Activated T-helper 9 cell treated with anti-CD3 and anti-CD28 coated beads, Interleukin-2, amount 50 U/mL, for 16 hours (primary cell): ENCODE measurements at places on chromosomes 11 and 22.

DNA sequence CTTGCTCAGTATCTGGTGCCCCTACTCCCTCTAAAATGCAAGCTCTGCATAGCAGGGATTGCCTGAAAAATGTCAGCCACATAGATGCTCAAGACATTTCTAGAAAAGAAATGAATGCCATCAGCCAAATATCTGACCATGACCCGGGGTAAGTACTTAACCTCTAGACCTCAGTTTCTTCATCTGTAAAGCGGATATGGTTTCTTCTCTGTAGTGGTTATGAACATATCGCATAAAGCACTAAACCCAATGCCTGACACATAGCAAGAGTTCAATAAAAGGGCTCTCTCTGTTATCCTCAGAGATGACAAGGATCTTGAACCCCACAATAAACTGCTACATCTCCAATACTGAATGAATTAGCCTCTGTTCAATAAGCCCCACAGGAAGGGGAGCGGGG, 122.6 kb downstream of the ABTB2 start:
- DNase-seq: no peak

GRCh38 chr11:86490582-86490981, 115.9 kb downstream of the CCDC81 start:
- no peak for DNase-seq

DNA sequence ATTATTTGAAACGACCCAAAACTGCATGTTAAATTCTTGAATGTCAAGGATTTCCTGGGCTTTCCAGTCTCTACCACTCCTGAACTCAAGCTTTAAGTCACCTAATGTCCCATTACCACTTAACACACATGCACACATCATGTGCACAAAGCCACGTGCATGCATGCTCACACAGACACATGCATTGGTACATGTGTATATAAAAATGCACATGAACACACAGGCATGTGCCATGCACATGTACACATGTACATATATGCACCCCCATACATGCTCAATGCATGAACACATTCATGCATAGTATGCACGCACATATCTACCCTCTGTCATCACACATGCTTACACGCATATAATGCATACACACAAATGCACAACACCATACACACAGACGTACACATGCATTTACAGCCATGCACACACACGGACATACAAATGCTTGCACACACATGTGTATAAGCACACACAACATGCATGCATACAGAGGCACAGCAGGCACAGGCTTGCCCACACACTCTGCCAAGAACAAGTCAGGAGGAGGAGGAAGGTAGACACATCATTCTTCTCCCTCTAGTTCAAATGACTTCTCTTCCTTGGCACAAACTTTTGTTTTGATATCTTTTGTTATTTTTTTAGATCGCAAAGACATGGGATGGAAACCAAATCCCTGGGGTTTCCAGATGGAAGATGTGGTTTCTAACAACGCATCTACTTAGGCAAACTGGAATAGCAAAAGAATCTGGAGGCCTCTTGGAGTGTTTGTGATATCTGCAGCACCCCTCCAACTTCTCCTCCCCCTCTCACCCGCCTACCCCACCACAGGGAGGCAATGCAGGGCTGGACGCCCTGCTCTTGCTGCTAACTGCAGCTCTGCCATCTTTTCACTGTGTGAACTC, 24.6 kb downstream of the RASD2 start:
- DNase-seq: no peak

DNA sequence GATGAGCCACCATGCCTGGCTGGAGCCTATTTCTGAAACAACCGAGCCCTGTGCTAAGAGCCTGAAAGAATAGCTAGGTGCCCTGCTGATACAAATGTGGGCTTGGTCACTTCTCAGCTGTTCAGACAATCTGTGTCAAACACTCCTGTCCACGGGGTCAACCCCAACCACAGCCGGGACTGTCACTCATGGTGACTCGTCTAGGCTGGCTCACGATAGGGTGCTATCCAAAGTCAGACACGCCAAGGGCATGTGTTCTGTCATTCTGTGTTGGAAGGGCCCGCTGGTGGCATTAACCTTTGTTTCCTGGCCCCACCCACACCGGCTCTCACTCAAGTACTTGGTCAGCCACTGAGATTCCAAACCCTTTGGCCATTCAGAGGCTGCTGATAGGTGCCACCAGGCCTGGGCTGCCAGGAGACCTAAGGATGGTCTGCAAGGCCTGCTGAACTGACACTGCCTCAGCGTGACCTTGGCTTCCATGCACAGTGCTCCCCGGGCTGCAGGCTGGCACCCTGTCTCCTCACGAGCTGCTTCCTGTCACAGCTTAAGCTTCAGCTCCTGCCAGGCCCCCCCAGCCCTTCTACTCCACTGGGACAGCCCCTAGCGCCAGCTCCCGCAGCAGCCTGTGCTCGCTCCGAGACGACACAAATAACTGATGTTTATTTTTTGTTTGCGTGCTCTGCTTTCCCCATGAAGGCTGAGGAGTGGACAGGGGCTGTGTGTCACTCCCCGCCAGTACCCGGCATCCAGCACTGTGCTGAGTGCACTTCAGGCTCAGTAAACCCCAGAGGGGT, 14.2 kb upstream of the CDC42BPG start:
- no peak for DNase-seq

- peak; percentile 10 for DNase-seq
Measured at GRCh38 chr11:3165152-3165705, at the start of gene OSBPL5. OSBPL5 (minus strand) TSS chr11:3165310; CDS start chr11:3129148, 36,162 bp downstream.

- DNase-seq: no peak
Measured at GRCh38 chr11:103499710-103500340, 390.6 kb downstream of the DYNC2H1 start.

DNA sequence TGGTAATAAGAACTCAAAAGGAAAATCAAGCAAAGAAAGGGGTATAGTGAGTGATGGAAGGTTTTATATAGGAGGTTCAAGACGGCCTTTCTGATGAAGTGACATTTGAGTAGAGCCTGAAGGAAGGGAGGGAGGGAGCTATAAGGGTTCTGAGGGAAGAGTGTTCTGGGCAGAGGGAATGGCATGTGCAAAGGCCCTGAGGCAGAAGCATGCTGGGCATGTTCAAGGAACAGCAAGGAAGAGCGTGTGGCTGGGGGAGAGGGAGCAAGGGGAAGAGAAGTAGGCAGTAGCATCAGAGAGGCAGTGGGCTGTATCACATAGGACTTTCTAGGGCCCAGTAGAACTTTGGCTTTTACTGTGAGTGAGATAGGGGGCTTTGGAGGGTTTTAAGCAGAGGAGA, 108.9 kb upstream of the NAV2 start:
- no peak for DNase-seq

- no peak for DNase-seq
Measured at GRCh38 chr11:103484545-103484944, 375.3 kb downstream of the DYNC2H1 start.

- DNase-seq: no peak
Measured at GRCh38 chr22:17919276-17920144, 104.9 kb downstream of the MICAL3 start.

DNA sequence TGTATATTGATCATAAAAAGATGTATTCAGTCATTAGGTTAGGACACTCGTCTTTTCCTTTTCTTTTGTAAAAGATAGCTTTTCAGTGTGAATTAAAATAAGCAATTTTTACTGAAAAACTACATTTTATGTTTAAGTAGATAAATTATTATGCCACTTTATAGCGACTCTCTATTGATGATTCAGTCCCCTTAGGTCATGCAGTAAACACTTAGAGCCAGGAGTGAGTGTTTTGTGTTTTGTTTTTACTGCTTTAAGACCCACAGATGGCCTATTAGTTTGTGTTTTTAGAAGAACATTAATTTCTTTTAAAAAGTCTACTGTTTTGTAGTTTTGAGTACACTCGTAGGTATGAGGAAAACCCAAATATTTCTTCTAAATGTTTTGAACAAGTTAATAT, 86.6 kb downstream of the YAP1 start:
- DNase-seq: no peak

DNA sequence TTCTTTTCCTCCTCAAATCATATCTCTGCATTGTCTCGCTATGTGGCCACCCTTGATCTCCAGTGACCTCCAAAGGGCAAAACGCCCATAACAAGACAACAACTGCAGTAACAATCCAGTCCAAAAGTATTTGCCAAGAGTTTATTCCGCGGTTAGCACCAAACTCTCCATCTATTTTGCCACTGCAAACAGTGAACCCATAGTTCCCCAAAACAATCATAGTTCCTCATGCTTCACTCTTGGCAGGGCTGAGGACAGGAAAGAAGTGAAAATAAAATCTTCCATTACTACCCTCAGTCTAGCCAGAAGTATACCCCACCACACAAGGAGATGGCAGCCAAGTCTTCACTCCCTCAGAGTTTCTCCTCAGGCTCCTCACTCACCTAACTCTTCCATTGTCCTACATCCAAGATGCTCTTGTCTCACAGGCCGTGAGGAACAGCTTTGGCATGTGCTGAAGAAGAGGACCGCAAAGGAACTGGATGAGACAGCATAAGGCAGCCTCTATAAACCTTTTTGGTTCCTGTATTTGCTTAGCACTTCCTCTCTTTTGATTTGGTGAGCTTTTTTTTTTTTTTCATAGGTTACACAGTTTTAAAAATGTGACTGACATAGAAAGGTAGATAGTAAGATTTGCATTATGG, at the start of gene LPXN:
TSS of gene LPXN (minus strand) at position 480 of the 644 bp plus-strand sequence. CDS start at position 396, 84 bp downstream.
- DNase-seq: no peak

DNA sequence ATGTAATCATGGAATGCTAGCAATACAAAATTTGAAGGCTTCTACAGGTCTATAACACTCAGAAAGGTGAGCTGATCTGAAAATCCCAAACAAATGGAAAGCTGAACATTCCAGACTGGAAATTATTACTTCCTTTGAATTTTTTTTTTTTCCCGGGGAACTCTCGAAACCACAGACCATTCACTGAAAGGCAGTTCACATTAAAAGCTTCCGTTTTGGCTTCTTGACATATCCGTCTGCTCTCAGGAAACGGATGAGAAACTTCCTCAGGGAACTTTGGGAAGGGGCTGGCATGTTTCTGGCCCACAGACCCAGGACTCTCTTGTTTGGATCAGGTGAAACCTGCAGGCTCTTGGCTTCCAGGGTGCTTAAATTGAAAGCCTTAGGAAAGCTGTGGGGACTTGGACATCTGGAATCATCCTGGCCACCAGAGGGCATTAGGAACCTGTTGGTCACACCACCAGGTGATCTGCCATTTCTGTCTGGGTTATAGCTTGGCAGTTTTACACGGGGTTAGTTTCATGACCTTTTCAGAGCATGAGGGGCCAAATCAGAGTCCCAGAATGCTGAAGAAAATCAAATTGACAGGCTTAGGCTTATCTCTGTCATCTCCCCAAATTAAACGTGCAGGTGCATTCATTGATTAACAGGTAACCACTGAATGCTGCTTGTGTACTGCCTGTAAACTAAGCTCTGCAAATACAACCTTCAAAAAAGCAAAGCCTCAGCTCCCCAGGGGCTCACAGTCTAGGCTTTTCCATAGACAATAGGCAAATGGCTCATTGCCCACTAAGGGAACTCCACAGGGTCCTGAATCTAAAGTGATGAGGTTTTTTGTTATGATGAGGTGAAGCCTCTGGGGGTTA, 22.7 kb upstream of the GRAMD1B start:
- peak; percentile 38 for DNase-seq

GRCh38 chr22:43481568-43482317, 69.9 kb downstream of the MPPED1 start:
- no peak for DNase-seq

DNA sequence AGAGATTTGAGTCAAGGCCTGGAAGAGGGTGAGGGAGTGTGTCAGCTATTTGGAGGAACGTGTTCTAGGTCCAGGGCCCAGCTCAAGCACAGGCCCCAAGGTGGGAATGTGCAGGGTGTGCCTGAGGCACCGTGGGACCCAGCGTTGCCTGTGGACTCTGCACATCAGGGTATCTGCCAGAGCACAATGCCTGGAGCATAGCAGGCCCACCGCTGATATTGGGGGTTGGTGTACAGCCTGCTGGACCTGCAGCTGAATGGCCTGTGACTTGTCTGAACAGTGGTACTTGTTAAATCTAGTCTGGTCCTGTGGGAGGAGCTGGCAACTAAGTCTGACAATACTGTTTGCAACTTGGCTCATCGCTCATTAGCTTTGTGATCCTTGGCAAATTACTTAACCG, 131.7 kb downstream of the GRIK4 start:
- no peak for DNase-seq

GRCh38 chr11:120903686-120904085, 120.2 kb upstream of the TBCEL start:
- no peak for DNase-seq

DNA sequence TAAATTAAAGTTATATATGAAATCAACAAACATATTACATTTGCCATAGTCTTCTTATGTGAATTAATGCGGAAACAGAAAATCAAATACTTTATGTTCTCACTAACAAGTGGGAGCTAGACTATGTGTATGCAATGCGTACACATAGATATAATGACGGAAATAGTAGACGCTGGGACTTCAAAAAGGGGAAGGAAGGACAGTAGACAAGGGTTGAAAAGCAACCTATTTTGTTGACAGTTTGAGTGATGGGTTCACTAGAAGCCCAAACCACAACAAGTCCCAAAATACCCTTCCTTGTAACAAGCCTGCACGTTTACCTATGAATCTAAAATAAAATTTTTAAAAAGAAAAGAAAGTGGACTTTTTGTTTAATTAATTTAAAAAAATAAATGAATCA, 430.8 kb upstream of the CNTN5 start:
- DNase-seq: no peak

- no peak for DNase-seq
Measured at GRCh38 chr22:33227791-33228190, 169.6 kb upstream of the SYN3 start.

DNA sequence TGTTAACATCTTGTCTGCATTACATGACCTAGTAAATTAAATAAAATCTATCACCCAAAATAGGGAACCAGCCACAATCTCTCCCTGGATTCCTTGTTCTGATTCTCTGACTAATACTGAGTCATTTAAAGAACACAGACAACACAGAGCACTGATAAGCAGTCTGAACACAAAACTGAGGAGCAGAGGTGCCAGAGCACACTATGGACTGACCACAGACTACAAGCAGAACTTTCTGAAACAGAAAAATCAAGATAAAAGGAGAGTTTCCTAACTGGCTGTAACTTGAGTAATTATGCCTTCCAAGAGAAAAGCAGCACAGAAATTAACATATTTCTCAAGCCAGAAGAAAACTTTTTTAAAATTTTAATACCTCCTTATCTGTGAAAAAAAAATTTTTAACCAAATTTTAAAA, 128.8 kb downstream of the SGSM3 start:
- DNase-seq: no peak

DNA sequence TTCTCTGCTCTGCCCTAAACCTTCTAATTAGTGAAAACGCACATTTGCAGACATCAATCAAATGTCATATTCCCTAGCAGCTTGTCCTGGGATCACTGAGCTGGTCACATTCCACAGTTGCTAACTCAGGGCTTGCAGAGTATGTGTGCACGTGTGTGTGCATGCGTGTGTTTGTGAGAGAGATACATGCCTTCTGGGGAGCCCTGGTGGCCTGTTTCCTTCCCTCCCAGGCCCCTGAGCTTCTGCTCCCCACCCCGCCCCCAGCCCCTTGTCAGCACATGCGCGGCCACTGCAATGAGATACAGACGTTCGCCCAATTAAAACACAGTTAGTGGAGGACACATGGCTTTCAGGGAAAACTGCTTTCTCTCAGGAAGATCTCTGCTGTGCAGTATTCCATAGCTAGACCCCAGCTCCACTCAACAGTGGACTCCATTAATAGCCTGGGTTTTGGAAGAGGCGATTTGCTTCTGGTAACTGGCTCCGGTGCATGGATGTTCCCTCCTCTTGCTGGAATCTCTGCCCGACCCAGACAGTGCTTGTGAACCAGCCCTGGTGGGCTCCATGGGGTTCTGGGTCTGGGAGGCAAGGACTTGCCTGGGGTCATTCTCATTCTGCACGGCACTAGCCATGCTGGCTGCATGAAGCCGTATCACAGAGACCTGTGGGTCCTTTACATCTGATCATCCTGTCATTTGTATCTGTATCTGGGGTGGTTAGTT, 17.7 kb downstream of the LRP5 start:
- DNase-seq: no peak
